ENCODE measurements at places on chromosomes 5 and 9.

DNA sequence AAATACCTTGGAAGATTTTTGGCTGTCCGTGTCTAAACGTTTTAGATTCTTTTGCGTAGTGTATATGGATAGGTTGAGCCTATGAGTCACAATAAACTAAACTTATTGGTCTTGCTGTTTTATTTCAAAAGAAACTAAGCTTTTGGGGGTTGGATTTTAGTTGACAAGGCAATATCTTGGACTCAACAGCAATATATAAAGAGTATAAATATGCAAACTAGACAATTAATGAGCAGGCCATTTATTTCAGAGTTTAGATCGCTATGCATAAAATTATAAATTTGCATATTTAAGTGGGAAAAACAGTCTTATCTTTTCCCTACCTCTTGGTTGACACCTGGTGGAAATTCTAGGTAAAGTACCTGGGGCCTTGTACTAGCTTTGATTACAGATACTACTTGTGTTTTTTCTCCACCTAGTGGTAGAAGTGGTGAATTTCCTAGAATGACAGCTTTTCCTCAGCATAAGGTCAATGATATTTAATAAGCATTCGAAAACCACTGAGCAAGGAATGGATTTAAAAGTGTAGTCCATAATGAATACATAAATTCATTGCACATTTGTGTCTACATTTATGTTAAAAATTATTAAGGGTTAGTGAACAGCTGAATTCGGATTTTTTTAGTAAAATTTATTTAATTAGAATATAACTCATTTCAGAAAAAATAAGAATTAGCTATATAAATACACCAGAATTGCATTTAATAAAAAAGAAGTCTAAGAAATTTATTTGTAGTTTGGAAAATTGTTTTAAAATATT is 1.7 kb upstream of the ARRDC3 start:
- DNase-seq, result peak; percentile 94

GRCh38 chr5:179227229-179227579 is 118.1 kb downstream of the ADAMTS2 start:
- DNase-seq, result no peak

GRCh38 chr9:77433675-77434445 is 214.3 kb downstream of the GNA14 start:
- peak; percentile 68 for DNase-seq

- no peak for DNase-seq
Observed at GRCh38 chr9:127262602-127263001, 2.0 kb upstream of the GARNL3 start.

GRCh38 chr5:147481874-147482705 is 27.8 kb downstream of the DPYSL3 start:
- peak; percentile 42 for DNase-seq

DNA sequence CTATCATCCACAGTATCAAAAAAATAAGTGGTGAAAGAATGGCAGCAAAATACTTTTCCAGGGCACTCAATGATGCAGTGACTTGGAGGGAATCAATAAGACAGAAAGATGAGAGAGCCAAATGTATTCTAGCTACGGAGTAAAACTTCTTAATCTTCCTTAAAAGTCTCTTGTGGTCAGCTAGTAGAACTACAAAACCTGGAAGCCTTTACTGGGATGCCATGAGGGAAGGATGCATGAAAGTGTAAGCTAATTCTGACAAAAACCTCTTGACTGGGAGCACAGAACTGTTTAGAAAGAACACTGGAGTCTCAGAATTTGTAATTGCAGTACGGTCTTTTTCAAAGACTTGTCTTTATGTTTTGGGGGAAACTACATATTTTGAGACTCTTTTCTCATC is 432.8 kb upstream of the PTPRD start:
- DNase-seq, result no peak

- peak; percentile 88 for DNase-seq
Observed at GRCh38 chr9:124286292-124286931, 28.7 kb downstream of the NEK6 start.

- DNase-seq, result no peak
Observed at GRCh38 chr5:79507251-79508205, 6.4 kb downstream of the HOMER1 start.

DNA sequence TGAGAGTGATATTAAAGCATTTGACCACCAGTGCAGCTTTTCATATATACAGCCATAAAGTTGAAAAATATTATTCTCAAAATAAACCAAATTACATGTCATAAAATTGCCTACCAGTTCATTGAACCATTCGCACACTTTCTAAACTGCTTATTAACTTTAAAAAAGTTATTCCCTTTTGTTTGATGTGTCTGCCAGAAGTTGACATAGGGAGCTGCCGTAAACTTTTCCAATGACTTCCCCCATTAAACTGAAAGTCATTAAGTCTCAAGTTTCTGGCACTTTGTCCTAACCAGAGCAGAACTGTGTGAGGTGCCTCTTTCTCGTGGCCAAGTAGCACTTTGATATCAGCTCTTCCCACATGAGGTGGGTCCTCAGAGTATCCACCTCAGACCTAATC is 582.0 kb upstream of the DMAC1 start:
- no peak for DNase-seq

DNA sequence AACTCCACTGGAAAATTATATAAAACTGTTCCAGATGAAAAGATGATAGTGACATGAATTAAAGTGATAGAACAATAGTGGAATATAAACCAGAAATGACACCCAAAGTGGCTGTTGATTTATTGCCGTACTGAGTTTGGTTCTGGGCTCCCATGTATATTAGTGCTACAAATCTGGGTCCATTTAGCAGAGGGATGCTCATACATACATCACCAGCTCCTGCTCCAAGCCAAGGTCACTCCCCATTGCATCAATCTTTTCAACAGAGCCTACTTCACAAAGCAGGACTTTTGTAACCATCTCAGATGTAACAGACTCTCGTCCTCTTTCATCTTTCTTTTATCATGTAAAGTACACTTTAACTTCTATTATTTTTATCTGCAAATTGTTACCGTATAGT is 208.6 kb downstream of the GAPVD1 start:
- no peak for DNase-seq

DNA sequence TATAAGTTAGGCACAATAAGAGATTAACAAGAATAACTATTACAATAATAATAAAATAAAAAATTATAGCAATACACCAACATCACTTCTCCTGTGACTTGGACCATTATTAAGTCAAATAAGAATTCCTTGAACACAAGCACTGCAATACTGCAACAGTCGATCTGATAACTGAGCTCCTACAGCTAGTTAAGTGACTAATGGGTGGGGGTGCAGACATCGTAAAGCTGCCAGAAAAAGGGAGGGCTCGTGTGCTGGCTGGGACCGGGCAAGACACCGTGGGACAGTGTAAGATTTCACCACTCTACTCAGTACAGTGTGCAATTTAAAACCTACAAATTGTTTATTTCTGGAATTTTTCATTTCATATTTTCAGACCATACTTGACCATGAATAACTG is 78.8 kb downstream of the SNX24 start:
- peak; percentile 43 for DNase-seq

GRCh38 chr9:3903273-3903672 is 377.5 kb upstream of the RFX3 start:
- DNase-seq, result no peak

DNA sequence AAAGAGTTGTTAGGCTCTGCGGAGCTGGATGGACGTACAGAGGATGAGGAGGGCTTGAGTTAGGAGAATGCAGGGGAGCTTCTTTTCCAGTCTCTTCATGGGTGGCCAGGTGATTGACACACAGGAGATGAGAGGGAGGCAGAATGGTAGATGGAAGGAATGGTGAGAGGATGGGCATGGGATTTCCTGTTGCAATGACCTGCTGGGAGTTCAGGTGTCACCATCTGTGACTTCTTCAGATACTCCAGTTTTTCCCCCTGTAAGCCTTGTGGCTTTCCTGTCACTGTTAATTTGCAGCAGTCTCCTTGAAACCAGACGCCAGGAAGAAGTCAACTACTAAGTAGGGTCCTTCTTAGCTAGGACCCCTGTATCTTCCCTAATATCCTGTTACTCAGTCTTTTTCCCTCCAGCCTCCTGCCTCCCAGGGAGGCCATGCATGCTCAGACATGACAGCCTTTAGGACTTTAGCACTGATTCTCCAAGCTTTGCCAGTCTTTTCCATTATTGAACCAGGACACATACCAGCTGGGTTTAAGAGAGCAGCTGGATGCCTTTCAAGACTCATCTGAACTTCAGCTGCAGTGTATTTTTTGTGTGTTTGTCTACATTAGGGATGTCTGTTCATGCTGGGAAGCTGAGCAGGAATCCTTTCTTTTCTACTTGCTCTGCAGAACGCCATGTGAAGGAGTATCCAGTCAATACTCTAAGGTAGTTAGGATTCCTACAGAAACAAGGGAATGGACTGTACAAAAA is 67.2 kb upstream of the CD180 start:
- no peak for DNase-seq

- no peak for DNase-seq
Observed at GRCh38 chr5:163276466-163276865, 160.9 kb upstream of the CCNG1 start.

GRCh38 chr5:74311961-74312360 is 328.6 kb downstream of the ENC1 start:
- DNase-seq, result peak; percentile 45

GRCh38 chr9:10387282-10387681 is 225.5 kb downstream of the PTPRD start:
- no peak for DNase-seq

- DNase-seq, result no peak
Observed at GRCh38 chr5:154989626-154990025, 23.9 kb upstream of the KIF4B start.

GRCh38 chr5:73170522-73170921 is 2.5 kb upstream of the TMEM174 start:
- DNase-seq, result peak; percentile 53

DNA sequence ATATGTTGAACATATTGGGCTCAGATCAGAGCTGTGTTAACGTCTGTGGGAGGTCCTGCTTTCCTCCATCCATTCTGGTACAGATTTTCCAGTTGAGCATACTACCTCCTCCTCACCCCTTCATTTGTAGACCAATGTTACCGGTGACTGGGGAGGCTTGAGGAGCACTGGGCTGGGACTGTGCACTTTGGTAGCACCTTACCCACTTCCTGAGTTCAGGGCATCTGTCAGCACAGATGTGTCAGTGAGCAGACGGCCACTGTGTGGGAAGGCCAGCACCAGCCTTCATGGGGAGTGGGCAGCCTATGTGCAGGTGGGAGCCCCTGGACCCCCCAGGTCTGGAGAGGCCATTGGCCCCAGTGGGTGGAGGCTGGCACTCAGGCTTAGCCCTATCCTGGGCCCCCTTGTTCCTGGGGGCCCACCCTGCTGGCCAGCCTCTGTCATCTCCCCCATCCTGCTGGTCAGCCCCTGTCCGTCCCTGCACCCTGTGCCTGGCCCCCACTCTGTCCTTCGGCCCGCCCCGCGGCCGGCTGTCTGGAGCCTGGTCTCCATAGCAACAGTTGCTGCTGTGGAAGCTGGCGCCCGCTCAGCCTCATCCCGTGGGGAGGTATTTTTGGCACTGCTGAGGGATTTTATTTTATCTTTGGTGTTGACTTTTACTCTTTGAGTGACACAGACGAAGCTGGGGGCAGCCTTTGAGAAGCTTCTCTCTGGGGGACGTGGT is 21.3 kb downstream of the WNK2 start:
- no peak for DNase-seq

DNA sequence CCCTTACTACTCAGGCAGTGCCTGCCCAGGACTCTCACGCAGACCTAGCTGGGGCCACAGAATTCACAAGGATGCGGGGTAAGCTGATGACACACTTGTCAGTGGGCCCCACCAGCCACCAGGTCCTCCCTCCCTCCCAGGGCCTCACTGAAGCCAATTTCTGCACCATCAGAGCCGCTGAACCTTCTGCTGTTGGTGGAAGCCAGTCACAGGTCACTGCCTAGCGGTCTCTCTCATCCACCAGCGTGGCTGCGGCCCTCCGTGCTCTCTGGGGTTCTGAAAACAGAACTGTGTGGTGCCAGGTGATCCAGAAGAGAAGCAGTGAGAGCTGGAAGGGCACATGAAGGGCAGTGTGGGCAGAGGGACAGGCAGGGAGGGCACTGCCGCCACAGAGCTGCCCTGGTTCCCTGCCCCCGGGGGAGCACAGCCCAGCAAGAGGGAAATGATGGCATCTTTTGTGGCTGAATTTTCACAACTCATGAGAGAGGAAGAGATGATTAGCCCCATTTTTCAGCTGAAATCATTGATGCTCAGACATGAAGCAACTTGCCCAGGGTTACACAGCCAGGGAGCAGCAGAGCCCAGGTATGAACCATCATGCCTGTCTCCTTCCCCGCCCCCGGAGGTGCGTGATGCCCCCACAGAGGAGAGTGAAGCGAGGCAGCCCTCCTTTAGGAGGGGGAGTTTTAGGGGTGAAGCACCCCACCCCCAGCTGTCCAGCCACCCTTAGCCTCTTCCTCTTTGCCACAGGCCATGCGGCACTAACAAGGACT is 41.4 kb upstream of the CPLX2 start:
- DNase-seq, result no peak

GRCh38 chr5:129670957-129671500 is 76.9 kb upstream of the MINAR2 start:
- peak; percentile 86 for DNase-seq

DNA sequence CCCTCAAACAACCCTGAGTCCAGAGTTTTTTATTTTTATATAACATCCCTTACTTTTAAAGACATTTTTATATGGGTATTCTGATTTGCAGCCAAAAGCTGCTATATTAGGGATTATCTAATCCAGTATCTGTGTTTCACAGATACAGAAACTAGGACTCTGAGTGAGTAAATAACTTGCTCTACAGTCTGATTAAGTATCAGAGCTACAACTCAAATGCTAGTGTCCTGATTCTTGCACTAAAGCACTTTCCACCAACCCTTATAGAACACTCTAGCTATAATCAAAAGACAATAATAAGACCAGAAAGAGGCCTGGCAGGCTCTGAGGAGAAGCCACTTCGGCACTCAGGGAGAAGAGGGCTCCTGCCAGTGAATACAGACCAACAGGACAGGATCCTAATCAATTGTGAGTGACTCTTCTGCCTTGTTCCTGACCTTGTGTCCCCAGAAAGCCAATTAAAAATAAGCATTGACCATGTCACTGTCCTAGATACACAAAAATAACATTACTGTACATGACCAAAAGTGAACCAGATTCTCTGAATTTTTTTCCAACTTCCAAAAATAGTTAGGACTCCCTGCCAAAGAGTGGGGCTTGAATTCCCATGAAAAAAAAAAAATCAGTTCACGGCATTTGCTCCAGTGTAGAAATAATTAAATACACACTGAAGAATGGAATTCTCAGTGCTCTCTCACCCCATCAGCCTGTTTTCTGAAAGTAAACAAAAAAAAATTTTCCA is 63.6 kb upstream of the MAP3K1 start:
- no peak for DNase-seq
